NCI-H446 (cell line): ENCODE measurements at places on chromosomes 1 and 21.

DNA sequence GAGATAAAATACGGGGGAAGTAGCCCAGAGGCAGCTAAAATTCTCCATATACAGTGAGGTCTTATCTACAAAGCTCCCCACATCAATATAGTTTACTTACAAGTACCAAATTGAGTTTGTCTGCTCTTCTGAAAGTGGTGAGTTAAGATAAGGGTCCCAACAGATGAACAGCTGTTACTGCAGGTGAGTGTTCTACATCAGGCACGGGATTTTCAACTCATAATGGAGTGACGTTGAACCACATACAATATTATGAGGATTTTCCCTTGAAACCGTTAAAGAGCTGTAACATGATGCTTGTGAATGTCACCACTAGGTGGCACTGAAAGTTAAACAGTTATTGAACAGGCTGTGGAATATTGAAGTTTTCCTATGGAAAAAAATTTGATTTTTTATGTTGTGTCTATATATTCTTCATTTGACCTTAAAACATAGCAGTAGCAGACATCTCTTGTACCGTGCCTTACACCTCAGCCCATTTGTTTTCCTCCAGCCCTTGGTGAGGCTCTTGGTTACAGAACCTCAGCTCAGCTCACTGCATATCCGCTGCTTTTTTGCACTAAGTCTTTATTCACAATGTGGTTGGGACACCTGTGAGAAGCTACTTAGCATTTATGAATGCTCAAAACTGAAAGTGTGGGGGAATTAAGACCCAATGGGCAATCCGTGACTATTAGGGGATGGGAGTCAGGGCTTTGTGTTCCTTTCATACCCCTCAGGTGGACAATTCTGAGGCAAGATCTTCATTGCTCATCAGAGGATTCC, 23.2 kb downstream of the CD1D start:
- peak; percentile 40 for DNase-seq

- DNase-seq = peak; percentile 88
These were observed 6.3 kb upstream of the KYAT3 start for GRCh38 chr1:88998716-88999115.

- DNase-seq = no peak
These were observed 37.8 kb upstream of the SIPA1L2 start for GRCh38 chr1:232667778-232668165.

- DNase-seq = no peak
These were observed 286.0 kb upstream of the DEPDC1 start for GRCh38 chr1:68782890-68783289.

DNA sequence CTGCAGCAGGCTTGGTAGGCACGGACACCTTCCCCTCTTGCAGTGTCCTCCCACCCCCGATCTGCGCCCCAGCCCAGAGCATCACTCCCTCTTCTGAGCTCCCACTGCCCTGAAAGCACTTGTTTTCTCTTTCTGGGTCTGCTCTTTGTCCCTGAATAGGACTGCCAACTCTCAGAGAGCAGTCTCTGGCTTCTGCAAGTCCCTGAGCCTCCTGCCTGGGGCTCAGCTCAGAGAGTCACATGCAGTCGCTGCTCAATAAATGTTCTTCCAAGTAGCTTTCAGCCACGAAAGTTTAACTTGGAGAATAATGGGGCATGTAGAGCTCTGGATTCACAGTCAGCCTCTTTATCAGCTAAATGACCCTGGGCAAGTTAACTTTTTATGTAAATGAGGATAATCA, 205.6 kb downstream of the HIVEP3 start:
- DNase-seq = no peak
